ENCODE measurements at places on chromosomes 16 and 17.

DNA sequence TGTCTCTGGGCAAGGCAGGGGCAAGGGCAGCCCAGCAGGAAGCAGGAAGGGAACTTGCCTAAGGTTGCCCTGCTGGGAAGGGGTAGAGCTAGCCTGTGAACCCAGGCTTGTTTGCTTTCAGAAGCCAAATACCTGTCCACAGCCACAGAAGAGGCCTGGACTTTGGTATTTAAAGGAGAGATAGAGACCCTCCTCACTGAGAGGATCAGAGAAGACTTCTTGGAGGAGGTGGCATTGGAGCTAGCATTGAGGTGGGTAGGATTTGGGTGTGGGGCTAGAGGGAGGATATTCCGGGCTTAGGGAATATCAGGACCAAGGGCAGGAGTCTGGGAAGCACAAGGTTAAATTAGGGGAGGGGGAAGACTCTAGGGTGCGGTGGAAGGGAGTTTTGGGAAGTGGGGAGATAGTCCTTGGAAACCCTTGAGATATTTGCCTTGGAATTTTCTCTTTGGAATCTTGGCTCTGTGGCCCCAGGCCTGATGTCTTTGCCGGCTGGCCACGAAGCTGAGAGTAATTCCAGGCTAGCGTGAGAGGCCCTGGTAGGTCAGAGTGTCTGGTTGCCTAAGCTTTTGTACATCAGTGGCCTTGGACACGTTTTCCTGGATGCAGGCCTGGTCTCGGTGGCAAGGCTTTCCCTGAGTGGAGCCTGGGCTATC lies 13.1 kb upstream of the ETV4 start:
- DNase-seq: no peak

DNA sequence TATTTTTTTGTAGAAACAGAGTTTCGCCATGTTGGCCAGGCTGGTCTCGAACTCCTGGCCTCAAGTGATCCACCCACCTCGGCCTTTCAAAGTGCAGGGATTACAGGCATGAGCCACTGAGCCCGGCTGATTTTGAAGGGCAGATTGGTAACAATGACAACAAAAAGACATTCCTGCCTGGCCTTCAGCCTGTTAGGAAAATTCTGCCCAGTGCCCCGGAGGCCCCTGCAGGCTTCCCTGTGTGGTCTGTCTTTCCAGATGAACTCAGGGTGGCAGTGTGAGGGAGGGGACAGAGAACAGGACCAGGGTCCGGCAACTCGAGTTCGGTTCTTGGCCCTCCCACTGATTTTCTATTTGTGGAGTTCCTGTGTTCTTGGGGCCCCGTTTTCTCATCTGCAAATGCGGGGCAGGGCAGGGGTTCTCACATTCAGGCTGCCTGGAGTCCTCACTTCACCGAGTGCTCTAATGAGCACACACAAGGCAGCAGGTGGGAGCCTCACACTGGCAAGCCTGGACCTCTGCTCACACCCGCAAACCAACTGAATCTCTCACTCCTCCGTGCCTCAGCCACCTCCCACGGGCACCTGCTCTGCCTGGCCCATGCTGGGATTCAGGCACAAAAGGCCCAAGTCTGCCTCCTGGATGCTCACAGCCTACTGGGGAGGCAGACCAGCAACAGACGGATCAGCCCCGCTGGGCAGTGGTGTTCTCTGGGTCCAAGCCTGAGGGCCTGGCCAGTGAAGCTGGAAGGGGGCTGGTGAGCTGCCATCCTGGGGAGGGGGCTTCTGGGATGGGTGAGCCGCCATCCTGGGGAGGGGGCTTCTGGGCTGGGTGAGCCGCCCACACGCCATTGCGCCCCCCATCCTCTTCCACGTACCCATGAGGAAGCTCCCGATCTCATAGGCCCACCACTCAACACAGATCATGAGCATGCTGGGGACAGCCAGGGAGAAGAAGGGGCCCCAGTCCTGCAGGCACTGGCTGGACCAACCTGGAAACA lies 10.3 kb downstream of the SLC47A2 start:
- no peak for DNase-seq

GRCh38 chr16:75267631-75268264 lies 16.3 kb upstream of the BCAR1 start:
- no peak for DNase-seq

GRCh38 chr16:21611198-21611555 lies 11.8 kb downstream of the METTL9 start:
- no peak for DNase-seq

DNA sequence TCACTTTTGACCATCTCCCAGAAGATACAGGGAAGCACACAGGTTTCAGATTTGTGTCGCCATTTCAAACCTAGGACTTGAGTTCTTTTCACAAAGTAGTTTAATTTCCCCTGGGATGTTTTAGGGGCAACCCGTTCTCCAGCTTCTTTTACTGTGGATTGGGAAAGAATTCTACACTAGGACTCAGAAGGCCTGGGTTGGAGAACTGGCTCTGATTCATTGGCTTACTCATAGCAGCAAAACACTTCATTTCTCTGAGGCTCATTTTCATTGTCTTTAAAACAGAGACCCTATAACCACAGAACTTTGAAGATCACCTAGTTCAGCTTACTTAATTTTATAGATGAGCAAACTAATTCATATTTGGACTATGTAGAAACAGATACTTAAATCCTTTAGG lies 175.9 kb upstream of the SALL1 start:
- no peak for DNase-seq

DNA sequence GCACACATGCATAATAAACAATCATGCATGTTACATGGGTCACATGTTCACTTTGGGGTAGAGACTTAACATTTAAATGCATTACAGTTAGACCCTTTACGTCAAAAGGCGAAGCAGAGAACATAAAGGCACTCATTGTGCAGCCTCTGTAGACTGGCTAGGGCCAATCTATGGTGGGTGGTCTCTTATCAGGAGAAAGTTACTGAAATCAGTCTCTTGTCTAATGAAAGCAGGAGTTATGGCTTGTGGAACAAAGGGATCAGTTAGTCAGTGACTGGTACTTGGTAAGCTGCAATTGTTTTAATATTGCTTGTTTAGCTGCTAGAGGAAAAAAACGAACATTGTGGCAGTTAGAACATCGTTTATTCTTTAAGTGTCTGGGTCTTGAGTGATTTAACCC lies 1.4 kb upstream of the CNEP1R1 start:
- DNase-seq: no peak

DNA sequence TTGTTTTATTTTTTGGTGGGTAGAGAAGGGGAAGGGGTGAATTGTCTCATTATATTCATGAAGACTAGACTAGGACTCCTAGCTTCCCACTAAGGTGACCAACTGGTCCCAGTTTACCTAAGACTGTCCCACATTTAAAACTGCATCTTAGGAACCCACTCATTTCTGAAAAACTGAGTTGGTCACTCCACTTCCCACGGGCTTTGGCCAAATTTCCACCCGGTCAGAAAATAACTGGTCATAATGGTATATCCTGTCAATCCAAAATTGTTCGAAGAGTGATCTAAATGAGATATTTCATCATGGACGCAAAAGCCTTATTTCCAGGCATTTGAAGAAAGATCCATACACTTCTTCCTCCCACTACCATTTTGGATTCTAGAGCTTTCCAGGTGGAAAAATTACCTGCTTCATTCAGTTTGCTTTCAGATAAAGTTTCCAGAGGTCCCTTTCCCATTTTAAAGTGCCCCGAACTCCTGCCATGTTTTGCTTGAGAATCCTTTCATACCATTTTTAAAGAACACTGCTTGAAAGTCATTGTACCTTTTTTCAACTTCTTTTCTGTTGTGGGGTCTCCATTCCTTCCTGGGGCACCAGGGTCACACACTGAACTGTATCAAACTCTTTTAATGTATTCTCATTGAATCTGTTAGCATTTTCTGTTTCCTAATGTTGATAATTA lies 21.8 kb upstream of the ZFHX3 start:
- DNase-seq: no peak

- no peak for DNase-seq
Measured at GRCh38 chr17:1533661-1534325, 17.4 kb upstream of the INPP5K start.

GRCh38 chr17:66275651-66276050 lies 26.8 kb upstream of the PRKCA start:
- DNase-seq: no peak

DNA sequence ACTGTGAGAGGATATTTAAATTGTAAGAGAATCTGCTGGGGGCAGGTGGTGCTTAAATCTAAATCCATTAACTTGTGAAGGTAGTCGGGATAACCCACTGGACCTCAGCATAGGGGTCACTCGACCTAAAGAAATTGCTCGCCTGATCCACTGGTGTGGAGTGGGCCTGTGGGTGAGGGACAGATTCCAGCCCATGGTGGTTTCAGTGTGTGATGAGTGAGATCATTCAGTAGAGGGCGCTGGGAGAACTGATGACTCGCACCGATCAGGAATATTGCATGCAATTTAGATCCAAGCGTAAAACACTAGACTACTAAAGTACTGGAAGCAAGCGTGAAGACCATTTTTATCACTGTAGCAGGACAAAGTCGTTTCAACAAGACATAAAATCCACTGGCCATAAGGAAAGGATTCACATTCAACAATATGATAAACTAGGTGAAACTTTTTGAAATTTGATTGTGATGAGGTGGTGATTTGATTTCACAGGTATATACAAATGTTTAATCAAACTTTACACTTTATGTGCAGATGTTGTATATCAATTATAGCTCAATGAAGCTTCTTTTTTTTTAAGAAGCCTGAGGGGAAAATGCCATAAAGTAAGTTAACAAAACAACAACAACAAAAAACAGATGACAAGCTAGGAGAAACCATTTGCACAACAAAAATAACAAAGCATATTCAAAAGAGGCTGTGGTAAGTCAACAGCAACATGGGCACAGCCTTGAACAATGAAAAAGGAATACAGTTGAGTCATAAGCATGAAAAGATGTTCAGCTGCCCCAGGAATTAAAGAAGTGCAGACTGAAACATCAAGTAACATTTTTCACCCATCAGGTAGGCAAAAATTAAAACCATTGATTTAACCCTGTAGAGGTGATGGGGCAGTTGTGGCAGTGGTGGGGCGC lies 7.5 kb upstream of the TMEM170A start:
- peak; percentile 71 for DNase-seq

DNA sequence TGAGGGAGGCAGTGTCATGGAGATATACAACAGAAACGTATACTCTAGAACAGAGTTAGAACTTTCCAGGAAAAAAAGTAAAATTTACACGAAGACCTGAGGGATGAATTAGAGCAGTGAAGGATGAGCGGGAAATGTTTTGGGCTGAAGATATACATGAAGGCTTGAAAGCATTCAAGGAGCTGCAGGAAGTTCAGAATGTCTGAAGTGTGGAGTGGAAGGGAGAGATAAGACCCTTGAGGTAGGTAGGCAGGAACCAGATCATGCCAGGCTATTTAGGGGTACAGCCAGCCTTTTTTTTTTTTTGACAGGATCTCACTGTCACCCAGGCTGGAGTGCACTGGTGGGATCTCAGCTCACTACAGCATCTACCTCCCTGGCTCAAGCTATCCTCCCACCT lies 3.2 kb upstream of the NLK start:
- no peak for DNase-seq

- DNase-seq: no peak
Measured at GRCh38 chr17:54956791-54957190, 11.7 kb downstream of the COX11 start.

DNA sequence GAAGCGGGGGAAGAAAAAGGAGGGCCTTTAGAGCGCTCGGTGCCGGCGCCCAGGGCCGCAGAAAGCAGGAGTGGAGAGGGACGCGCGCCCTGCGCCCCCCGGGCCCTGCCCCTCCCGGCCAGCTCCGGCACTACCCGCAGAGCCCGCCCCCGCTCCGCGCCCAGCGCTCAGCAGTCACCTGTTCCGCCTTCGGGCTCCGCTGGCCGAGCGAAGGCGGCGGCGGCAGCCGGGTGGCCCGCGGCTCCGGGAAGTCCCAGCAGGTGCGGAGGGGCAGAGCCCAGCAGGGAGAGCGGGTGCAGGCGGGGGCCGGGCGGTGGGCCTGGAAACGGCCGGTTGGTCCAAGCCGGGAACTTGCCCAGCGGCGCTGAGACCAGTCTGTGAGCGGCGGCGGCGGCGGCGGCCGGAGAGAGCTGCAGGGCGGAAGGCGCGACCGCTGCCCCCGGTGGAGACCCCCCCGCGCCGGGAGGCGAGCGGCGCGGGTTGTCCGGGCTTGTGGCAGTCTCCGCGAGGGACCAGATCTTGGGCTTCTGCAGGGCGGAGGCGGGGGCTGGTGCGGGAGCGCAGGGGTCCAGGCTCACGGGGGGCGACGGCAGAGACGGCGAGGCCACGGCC lies 2.2 kb downstream of the IRX3 start:
- DNase-seq: no peak

DNA sequence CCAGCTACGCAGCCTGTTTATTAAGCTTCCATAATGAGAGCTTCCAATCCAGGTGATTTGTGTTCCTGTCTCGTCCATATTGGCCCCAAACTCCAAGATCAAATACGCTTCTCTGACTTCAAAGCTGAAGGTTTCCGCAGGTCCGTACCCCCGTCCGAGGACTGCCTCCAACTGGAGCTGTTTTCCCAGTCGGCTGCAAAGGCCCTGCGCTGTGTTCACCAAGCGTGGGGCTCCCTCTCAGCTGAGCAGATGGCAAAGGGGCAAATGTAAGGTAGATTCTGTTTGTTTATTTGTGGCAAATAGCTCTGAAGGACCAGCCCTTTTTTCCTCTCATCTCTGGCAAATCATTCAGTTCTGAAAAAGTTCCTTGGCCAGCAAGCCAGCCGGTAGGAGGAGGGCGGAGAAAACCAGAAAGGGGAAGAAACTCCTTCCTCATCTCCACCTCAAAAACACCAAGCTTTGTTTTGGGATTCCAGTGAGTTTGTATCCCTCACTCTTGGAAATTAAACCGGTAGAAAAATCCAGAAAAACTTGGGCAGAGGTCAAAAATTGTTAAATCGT lies 35.2 kb downstream of the NXN start:
- DNase-seq: no peak

- DNase-seq: no peak
Measured at GRCh38 chr16:27595475-27595874, 45.5 kb downstream of the KATNIP start.

DNA sequence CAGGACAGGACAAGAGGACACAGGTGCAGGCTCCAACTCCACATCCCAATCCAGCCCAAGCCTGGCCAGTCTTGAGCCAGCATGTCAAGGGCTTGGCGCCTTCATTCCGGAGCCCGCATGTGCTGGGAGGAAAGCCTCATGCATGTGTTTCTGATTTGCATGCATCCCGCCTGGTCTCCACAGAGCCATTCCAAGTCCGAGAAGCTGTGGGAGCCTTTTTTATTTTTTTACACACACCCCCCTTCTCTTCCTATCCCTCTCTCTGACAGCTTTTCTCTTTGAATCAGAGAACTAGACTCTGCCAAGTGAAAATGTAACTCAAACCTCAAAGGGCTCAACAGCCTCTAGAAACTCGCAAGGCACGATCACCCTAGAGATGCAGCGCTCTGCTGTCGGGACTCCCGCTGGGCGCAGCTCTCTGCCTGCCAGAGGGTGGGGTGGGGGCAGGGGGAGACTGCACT lies 45.1 kb downstream of the NOG start:
- DNase-seq: no peak

Measured in spleen (tissue), 13 donors.